ENCODE measurements at places on chromosomes 1 and 21.
A peak's percentile ranks its signal among the peaks of the same experiment; 100 is the strongest.

- DNase-seq: no peak
Observed at GRCh38 chr1:86538775-86539174, 8.1 kb upstream of the CLCA4 start.

GRCh38 chr1:48341221-48341620 lies 118.7 kb downstream of the SLC5A9 start:
- DNase-seq: no peak

DNA sequence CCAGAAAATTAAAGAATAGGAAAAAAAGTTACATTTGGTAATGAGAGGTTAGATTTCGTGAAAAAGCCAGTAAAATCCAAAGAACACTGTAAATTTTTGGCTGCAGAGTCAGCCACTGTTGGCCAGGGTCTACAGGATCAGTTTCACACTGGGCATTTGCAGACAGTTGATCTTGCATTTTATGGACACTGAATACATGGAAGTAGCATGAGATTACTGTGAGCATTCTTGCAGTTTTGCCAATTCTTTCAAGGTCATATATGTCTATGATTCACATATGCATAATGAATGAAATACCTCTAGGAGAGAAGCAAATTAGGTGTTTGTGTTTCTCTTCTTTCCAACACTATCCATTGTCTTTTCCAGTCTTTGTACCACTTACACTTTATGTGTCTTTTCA lies 200.8 kb upstream of the DPYD start:
- no peak for DNase-seq

DNA sequence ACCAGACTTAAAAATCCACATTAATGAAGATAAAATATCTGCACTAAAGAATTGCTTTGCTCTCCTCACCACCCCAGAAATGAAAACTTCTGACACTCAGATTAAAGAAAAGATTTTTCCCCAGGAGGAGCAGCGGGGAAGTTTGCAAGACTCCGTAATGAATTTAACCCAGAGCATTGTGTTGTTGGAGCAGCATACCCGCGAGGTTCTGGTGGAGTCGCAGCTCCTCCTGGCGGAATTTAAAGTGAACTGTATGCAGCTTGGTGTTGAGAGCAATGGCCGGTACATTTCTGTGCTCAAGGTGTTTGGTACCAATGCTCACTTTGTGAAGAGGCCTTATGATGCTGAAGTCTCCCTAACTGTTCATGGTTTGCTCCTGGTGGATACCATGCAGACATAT lies 46.4 kb downstream of the VPS13D start:
- no peak for DNase-seq

- DNase-seq: no peak
Observed at GRCh38 chr1:5619469-5619868, 372.8 kb downstream of the NPHP4 start.

DNA sequence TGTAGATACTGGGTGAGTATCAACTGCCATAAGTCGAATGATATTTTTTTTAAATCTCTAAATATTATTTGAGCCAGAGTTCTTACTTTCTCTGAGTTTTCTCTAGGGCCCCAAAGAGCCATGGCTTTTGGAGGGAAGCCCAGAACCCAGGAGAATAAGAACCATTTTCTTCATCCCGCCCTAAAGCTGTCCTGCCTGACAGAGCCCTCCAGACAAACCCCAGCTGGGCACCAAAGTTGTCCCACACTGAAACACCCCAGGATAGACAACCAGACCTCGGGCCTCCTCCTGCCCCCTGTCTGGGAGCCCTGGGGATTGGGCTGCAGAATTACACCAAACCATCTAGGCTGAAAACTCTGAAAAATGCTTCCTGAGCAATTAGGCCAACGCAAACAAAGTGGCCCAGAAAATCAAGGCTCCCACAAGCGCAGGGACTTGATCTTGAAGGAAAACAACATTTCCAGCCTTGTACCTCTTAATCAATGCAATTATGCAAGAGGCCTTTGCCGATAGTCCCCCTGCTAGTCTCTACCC lies 113.1 kb downstream of the RRAGC start:
- no peak for DNase-seq

- DNase-seq: peak; percentile 75
Observed at GRCh38 chr1:204357551-204358490, 1.9 kb downstream of the PLEKHA6 start.

DNA sequence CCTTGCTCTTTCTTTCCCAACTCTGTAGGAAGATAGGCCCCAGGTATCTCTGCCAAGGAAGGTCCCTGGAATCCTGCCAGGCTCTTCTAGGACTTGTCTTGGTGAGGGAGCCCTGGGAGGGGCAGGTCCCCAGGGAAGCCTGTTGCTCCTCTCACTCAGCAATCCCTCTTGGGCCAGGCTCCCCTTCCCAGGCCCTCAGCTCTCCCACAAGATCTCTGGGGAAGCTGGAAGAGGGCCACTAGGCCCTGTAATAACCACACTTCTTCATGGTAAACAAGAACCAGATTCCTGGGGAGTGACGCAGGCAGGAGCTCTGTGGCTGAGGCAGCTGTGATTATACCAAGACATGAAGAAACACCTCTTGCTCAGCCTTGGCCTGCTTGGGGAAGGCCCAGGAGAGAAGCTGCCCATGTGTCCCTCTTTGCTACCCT lies 9.9 kb upstream of the MAPKAPK2 start:
- DNase-seq: no peak

- DNase-seq: peak; percentile 22
Observed at GRCh38 chr1:56411484-56412180, 167.7 kb downstream of the PLPP3 start.

DNA sequence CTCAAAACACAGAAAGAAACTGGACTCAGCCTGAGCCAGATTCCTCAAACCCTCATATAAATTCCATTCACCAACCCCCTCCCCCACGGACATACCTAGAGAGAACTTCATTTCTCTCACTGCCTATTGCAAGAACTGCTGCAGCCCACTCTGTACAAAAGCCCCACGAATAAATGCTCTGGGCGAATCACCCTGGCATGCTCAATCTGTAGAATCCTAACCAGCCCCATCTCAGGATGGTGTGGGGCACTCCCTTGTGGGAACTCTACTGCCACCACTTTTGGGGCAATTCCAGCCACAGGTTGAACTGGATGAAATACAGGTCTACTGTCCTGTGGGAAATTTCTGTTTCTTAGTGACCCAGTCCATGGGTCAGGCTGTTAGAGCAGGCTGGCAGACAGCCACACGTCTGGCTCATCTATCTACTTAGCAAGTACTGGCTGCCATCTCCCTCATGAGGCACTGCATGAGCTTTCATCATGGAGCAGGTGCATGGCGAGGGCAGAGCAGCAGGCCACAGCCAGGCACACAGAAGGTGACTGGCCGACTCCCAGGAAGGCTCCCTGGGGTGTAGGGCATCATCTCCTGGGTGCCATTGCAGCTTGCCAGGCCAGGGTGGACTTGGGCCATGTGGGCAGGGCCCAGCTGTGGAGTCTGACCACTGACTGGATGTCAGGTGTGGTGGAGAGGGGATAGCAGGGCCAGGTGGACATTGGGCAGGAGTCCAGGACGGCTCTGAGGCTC lies 1.6 kb upstream of the C1orf35 start:
- DNase-seq: no peak

DNA sequence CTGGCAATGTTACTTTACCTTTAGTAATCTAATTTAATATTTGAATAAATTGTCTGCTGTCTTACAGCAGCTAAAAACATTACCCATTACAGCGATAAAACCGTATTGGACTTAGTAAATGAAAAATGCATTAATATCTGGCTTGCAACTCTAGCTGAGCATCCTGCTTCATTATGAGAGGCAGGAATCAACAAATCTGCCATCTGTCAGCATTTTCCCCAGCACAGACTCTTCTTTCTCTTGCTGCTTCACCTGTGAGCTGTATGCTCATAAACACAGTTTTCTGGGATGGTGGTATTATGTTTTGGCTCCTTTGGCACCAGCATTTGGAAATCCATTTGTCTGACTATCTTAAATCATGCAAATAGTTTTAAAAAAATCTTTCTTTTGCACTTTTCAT lies 487.1 kb downstream of the KCNT2 start:
- no peak for DNase-seq

- no peak for DNase-seq
Observed at GRCh38 chr21:26130249-26130881, 40.2 kb downstream of the APP start.

GRCh38 chr1:234969011-234969441 lies 159.6 kb downstream of the TOMM20 start:
- no peak for DNase-seq

GRCh38 chr1:12202190-12202497 lies 27.7 kb upstream of the VPS13D start:
- DNase-seq: no peak

GRCh38 chr1:86965012-86965826 lies 50.8 kb downstream of the HS2ST1 start:
- DNase-seq: peak; percentile 46

GRCh38 chr1:117752661-117753060 lies 146.8 kb downstream of the TENT5C start:
- no peak for DNase-seq

GRCh38 chr1:26889551-26890466 lies at the start of gene GPN2:
TSS of gene GPN2 (minus strand) at chr1:26890283. CDS start at chr1:26890096, 187 bp downstream.
- peak; percentile 91 for DNase-seq

GRCh38 chr1:206691604-206692003 lies 6.9 kb downstream of the MAPKAPK2 start:
- no peak for DNase-seq

GRCh38 chr1:4702464-4702863 lies 48.1 kb downstream of the AJAP1 start:
- no peak for DNase-seq

- peak; percentile 65 for DNase-seq
Observed at GRCh38 chr1:27891196-27891889, 19.0 kb downstream of the THEMIS2 start.

- DNase-seq: no peak
Observed at GRCh38 chr1:94357661-94358060, 60.5 kb upstream of the ABCD3 start.

- no peak for DNase-seq
Observed at GRCh38 chr21:28160378-28160777, 832.3 kb downstream of the LTN1 start.

Data from Ammon's horn (tissue), 1 donor.